LHCN-M2 (cell line): ENCODE measurements at places on chromosomes 11 and 22. TPM values are rescaled to one million over a fixed set of nuclear protein-coding genes. Genes with fewer than 3 reads are reported as not detected.

The CRYBA4 gene
- total RNA-seq, result not detected in 2 replicates

The HINFP gene
- total RNA-seq, result 9.0 and 11.1 TPM in 2 replicates

The FKBP2 gene
- total RNA-seq, result 77.7 and 80.8 TPM in 2 replicates

The MUC2 gene
- total RNA-seq, result not detected in 2 replicates

The PRRG4 gene
- 1.3 TPM in 2 replicates for total RNA-seq

- no peak for DNase-seq
These were observed 1840.1 kb upstream of the RAG2 start for GRCh38 chr11:38438091-38438490.

GRCh38 chr11:217704-218103 is 10.2 kb downstream of the RIC8A start:
- no peak for DNase-seq
